ENCODE measurements at places on chromosomes 11 and 22.

- DNase-seq = no peak
Measured at GRCh38 chr11:28674433-28675103, 566.4 kb downstream of the METTL15 start.

DNA sequence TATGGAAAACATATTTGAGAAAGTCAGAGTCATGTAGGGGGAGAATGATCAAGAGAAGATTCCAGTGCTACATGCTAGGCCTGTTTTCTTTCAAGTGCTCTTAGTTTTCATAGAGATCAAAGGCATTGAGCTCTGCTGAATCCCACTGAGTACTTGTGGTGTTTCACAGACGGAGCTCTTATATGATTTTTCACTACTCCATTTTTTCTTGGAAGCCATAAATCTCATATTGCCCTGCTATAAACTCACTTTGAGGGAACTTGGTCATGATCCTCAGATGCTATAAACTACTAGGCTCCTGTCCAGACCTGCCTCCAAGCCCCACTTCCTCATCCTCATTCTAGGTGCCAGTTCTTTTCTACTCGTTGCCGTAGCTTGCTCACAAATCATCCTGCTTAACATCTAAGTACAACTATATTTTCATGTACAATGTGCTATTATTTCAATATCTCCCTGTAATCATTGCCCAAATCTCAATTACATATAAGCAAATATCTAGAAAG, 180.8 kb upstream of the CCDC179 start:
- DNase-seq = no peak

- DNase-seq = no peak
Measured at GRCh38 chr11:128254941-128255340, 332.4 kb downstream of the ETS1 start.

GRCh38 chr11:86370922-86371594, 3.6 kb upstream of the CCDC81 start:
- no peak for DNase-seq

DNA sequence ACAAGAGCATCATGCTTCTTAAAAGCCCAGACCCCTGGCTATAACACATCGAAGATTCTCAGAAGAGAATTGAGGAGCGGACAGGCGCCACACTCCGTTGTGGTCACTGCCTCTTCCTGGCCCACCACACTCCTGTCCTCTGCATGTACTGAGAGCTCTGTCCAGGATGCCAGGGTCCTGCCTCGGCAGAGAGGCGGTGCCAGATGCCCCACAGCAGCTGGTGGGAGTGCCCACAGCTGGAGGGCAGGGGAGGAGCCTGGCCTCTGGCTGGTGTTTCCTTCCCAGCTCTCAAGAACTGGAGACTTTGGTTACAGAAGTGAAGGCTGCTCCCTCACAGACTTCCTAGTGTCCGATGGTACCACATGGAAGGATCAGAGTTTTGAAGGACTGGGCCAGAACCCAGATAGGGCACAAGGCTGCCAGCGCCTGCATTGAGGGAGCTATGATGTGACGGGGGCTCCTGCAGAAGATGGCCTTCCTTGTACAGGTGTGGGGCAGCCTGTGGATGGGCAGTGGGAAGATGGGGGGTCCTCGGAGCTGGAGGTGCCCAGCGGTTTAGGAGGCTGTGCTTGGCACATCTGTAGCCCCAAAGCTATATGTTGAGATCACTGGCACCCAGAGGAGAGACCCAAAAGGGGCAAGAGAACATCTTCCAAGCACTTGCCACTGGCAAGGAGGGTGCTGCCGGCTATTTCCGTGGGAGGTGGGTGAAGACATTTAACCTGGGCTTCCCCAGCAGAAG, 19.4 kb downstream of the RSPH14 start:
- DNase-seq = no peak

DNA sequence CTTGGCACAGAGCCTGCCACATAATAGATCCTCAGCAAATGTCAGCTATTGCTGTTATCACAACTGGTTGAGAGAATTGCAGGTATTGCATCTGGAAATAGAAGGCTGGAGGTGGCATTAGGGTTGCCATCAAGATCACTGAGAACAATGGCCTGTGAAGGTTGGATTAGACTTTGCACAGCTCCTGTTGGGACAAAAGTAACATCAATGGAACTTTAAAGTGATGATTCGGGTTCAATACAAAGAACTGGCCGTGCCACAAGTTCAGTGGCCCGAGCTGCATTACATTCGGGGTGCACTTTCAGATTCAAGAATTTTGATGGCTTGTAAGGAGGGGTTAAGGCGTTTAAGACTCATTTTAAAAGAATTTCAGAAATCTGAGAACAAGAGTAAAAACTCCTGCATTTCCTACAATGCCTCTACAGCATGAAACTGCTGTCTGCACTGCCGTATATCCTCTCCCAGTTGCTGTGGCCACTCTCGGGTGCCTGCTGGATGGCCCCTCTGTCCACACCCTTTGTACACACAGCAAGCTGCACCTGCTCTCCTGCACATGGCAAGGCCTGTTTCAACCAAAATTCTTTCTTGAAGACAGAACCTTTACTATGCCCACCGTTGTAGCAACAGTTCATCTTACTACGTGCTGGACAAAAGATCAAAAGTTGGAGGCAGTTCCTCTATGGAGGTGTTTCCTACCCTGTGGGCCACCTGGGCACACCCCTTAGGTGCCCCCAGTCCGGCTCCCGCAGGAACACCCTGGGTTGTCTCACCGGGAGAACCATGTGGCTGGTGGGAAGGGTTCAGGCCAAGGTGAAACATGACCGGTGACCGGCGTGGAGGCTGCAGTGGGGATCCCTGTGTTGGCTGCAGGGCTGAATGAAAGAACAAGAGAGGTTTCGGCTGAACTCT, 17.5 kb upstream of the SHANK2 start:
- DNase-seq = no peak

- no peak for DNase-seq
Measured at GRCh38 chr11:33044285-33044756, 4.9 kb downstream of the TCP11L1 start.

DNA sequence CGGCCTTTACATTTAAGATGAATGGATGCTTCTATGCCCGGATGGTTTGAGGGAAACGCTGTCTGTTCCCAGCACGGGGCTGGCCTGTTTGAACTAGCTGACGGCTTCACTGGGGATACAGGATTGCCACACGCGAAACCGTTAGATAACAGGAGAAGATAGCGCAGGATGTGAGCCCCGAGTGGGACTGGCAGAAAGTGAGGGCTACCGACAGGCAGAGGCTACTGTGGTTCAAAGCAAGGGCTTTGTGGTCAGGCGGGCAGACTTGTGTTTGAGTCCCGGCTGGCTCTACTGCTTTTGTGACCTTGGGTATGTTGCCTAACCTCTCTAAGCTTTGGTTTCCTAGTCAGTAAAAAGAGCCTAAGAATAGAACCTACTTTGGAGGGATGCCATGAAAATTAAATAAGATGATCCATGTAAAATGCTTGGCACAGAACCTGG, 2.8 kb upstream of the OAF start:
- no peak for DNase-seq

GRCh38 chr11:65126624-65127274, 4.6 kb downstream of the MRPL49 start:
- no peak for DNase-seq

DNA sequence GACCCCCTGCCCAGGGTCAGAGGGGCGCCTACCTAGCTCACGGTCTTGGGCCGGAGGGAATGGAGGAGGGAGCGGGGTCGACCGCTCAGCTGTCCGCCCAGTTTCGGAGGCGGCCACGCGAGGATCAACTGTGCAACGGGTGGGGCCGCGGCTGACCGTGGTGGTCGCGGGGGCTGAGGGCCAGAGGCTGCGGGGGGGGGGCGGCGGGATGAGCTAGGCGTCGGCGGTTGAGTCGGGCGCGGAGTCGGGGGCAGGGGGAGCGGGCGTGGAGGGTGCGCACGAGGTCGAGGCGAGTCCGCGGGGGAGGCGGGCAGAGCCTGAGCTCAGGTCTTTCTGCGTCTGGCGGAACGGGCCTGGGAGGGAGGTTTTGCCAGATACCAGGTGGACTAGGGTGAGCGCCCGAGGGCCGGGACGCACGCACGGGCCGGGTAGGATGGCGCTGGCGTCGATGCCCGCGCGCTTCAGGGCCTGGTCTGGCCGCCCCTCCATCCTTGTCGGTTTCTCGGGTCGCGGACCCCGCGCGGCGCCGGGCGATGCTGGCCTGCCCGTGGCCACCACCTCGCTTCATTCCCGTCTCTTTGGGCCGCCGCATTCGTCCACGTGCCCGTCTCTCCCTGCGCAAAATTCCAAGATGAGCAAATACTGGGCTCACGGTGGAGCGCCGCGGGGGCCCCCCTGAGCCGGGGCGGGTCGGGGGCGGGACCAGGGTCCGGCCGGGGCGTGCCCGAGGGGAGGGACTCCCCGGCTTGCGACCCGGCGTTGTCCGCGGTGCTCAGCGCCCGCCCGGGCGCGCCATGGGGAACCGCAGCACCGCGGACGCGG, at the start of gene DRD4:
Gene DRD4 (plus strand): TSS at position 759 of the 822 bp plus-strand sequence. CDS start 36 bp downstream, at position 795.
- no peak for DNase-seq

- no peak for DNase-seq
Measured at GRCh38 chr11:13047884-13048283, 38.8 kb downstream of the RASSF10 start.

DNA sequence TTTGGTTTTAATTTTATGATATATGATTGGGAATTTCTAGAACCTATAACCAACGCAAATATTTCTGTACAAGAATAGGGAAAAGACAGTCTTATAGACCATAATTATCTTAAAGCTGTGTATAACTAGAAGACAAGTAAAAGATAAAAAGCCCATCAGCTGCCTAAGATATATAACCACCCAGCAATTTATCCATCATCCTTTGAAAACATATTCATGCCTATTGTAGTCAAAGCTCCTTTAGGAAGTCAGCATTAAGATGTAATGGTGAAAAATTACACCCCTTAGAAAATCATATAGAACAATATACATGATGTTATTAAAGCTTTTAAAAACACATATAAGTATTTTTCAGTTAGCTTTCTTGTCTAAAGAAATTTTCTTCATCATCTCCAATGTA, 46.4 kb downstream of the ELP4 start:
- DNase-seq = no peak

DNA sequence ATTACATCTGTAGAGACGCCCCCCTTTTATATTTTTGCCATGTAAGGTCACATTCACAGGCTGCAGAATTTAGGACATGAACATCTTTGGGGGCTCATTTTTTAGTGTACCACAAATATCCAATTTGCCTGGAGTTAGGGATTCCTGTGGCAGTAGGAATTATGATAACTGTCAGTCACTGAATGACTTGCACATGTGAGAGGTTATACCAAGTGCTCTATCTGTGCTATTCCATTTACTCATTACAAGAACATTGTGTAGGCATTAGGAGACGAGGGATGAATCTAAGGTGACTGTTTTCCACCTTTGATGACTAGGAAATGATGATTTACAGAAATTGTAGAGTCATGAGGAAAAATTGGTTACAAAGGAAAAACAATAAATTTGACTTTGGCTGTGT, 79.3 kb downstream of the LIF start:
- DNase-seq = no peak

- DNase-seq = no peak
Measured at GRCh38 chr22:27435844-27436576, 365.5 kb downstream of the MN1 start.

- DNase-seq = no peak
Measured at GRCh38 chr22:31719850-31720471, 30.0 kb downstream of the PRR14L start.

DNA sequence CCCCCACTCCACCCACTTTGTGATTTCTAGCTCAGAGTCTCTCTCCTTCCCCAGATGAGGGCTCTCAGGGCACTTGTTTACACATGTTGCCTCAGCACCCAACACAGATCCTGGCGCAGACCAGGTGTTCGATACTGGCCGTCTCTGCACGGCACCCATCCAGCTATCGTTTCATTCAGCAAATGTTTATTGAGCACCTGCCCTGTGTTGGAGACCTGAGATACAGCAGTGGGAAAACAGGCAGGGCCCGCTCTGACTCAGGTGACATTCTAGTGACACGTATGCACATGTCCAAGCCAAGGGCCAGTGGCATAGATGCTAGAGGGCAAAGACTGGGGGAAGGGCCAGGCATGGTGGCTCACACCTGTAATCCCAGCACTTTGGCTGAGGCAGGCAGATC, 71.9 kb downstream of the NFAM1 start:
- DNase-seq = no peak

- no peak for DNase-seq
Measured at GRCh38 chr11:44623731-44624491, 58.4 kb downstream of the CD82 start.

- DNase-seq = no peak
Measured at GRCh38 chr11:86257446-86257845, 12.9 kb downstream of the EED start.

- DNase-seq = no peak
Measured at GRCh38 chr22:48821346-48821690, 1006.4 kb downstream of the BRD1 start.

DNA sequence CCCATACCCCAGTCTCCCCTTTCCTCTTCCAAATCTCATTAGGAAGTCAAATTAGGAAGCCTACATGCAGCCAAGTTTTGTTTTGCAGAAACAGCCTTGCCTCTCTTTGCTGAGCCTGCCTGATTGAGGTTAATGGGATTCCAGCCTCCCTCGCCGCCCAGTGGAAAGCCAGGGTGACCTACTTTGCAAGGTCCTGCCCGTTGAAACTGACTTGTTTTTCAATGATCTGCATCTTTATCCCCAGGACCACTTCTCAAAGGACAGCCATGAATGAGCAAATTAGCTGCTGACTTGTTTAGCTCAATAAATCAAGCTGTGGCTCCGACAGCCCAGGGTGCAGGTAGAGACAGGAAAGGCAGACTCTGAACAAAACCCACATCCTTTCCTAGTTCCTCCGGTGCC, 110.4 kb downstream of the RRAS2 start:
- peak; percentile 16 for DNase-seq

- DNase-seq = no peak
Measured at GRCh38 chr11:95363164-95363563, 132.2 kb upstream of the SESN3 start.

GRCh38 chr22:41286639-41287091, 678 bp upstream of the RANGAP1 start:
- peak; percentile 69 for DNase-seq

GRCh38 chr11:64078905-64079304, 43.2 kb downstream of the FLRT1 start:
- no peak for DNase-seq

DNA sequence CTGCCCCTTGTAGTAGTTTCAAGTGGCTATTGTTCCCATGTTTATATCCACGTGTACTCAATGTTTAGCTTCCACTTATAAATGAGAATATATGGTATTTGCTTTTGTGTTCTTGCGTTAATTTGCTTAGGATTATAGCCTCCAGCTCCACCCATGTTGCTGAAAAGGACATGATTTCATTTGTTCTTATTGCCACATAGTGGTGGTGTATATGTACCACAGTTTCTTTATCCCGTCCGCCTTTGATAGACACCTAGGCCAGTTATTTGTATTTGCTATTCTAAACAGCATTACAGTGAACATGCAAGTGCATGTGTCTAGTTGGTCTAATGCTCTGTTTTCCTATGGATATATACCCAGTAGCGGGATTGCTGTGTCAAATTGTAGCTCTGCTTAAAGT, 6.8 kb downstream of the OR51B2 start:
- DNase-seq = no peak

- no peak for DNase-seq
Measured at GRCh38 chr11:20256925-20257324, 96.7 kb upstream of the DBX1 start.

GRCh38 chr11:12845163-12845562, 164.0 kb upstream of the RASSF10 start:
- no peak for DNase-seq
